ENCODE measurements at places on chromosomes 1 and 21.

GRCh38 chr1:39129514-39129913 is 75.0 kb upstream of the MACF1 start:
- no peaks in the 10 kb centered on the region for H3K36me3 ChIP-seq
- DNase-seq = no peak

GRCh38 chr1:85494074-85494903 is 29.3 kb upstream of the DDAH1 start:
- no peak for DNase-seq
- no peaks in the 10 kb centered on the region for H3K27me3 ChIP-seq
- H3K27ac ChIP-seq = no peak overlapping the region
- H3K4me3 ChIP-seq = no peak overlapping the region
- peaks cover 4% of the 10 kb centered on the region for H3K4me1 ChIP-seq

DNA sequence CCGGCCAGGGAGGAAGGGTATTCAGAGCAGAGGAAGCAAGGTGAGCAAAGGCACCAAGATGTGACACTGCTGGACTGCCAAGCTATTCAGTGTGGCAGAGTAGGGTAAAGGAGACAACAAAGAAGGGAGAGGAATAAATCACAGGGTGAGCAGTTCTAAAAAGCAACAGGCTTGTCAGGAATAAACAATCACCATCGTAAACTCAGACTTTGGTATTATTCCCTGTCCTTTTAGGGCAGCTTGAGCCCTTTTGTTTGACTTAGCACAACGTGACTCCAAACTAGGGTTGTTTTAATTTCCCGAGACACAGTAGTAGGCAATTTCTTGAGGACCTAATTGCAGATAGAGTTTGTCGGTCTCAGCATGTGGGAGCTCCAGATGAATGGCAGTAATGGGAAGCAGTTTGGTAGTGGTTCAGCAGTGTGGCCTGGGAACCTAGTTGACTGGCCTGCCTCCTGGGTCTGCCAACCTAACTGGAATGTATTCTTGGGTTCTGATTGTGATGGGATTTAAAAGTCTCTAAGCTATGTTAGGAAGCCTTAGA is 4.3 kb downstream of the CR1L start:
- H3K27me3 ChIP-seq = peaks cover 6% of the 10 kb centered on the region
- no peak overlapping the region for H3K4me3 ChIP-seq
- no peaks in the 10 kb centered on the region for H3K4me1 ChIP-seq
- no peak overlapping the region for H3K27ac ChIP-seq
- no peak for DNase-seq

GRCh38 chr1:3611170-3612019 is at the start of gene MEGF6:
TSS of gene MEGF6 (minus strand) at chr1:3611508. CDS start at chr1:3611268, 240 bp downstream.
- H3K36me3 ChIP-seq = no peaks in the 10 kb centered on the region
- H3K4me3 ChIP-seq = peak within 1 kb of the TSS; percentile 94
- H3K27me3 ChIP-seq = peaks cover 37% of the 10 kb centered on the region
- H3K27ac ChIP-seq = no peak within 1 kb of the TSS

DNA sequence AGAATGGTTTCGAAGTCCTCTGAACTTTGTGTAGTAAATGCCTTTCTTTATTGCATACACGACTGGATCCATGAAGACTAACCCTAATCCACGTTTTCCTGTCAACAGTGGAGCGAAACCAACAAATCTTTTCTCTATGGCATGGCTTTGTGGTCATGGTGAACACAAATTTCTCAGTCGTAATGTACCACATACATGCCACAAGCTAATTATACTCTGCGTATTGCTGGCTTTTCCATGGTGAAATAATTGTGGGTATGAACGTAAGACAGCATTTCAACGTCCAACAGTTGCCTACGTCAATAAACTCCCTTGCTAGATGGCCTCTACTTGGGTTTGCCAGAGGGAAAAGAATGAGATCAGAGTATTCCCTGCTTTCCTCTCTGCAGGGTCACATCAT is 27.5 kb downstream of the INTS7 start:
- H3K4me1 ChIP-seq = no peaks in the 10 kb centered on the region
- H3K4me3 ChIP-seq = no peak overlapping the region
- no peak for DNase-seq
- peaks cover 3% of the 10 kb centered on the region for H3K36me3 ChIP-seq
- H3K27me3 ChIP-seq = no peaks in the 10 kb centered on the region

DNA sequence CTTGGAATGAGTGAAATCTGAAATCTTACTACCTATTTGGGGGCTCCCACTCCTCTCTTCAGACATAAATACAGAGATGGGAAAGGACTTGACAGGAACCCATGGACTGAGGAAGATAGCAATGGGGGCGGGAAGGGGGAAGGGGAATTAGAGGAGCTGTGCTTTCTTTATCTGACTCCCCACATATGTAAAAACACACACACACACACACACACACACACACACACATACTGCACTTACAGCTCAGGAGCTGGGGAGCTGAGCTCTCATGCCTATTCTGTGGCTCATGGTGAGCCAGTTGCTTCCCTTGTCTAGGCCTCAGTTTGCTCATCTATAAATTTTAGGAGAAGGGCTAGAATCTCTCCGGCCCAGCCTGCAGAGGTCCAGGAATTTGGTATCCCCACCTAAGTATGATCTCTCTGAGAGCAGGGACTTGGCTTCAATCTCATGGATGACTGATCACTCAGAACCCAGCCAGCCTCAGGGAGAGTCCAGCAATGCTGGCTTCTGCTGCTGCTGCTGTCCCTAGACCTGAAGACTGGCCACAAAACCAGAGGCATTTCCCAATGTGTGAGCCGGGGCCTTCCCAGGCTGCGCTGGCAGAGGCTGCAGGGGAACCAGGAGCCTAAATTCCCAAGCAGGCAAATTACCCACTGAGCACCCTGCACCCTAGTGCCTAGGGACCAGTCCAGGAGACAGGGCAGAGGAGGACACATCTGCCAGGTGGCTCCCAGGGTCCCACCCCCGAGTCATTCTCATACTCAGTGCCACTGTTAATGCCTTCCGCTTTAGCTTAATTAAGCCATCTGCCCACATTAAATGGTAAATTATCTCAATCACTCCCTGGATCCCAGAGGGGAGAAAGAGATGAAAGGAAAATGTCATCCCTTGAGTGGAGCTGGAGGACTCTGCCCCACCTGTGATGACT is 57.5 kb upstream of the RBM15 start:
- H3K27ac ChIP-seq = peak overlapping the region; percentile 15
- DNase-seq = no peak

- H3K36me3 ChIP-seq = peaks cover 3% of the 10 kb centered on the region
- peaks cover 4% of the 10 kb centered on the region for H3K4me1 ChIP-seq
- H3K27me3 ChIP-seq = no peaks in the 10 kb centered on the region
- DNase-seq = no peak
- H3K27ac ChIP-seq = no peak overlapping the region
These were observed 622.0 kb downstream of the KIF26B start for GRCh38 chr1:245776694-245777332.

DNA sequence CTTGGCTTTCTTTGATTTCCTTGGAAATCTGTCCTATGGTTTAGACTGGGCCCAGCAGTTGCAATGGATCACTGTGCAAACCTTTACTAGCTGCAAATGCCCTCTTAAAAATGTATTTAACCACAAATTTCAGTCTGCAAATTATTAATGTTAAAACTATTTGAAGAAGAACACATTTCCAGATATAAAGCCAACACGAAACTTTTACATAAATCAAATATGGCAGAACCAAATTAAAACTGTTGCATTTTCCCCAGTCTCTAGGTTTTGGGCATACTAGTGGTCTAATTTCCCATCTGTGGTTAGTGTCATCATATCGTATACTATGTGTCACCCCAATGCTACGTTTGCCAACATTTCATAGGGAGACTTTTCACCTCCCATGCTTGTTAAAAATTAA is 52.3 kb downstream of the HMCN1 start:
- H3K27ac ChIP-seq = no peak overlapping the region
- H3K4me1 ChIP-seq = peaks cover 33% of the 10 kb centered on the region
- no peak overlapping the region for H3K4me3 ChIP-seq
- DNase-seq = no peak
- peaks cover 11% of the 10 kb centered on the region for H3K36me3 ChIP-seq
- no peaks in the 10 kb centered on the region for H3K27me3 ChIP-seq

DNA sequence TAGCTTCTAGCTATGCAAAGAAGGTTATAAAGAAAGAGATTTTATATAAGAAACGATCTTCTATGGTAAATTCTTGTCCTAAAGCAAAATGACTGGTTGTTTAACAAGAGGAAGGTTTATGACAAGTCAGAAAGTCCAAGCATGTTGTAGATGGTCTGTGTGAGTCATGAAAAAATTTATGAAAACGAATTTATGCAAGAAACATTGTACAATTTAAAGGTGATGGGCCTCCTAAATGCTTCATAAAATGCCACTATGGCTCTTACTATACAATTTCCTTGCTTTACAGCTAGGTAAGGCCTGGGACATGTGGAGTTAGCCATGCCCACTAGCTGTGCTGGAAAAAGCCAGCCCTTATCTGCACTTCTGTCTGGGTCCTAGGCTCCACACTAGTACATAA is 125.4 kb downstream of the PTGER3 start:
- no peak overlapping the region for H3K4me3 ChIP-seq
- no peaks in the 10 kb centered on the region for H3K4me1 ChIP-seq
- no peaks in the 10 kb centered on the region for H3K27me3 ChIP-seq
- DNase-seq = no peak
